Activated CD4-positive, alpha-beta memory T cell treated with anti-CD3 and anti-CD28 coated beads for 36 hours (primary cell): ENCODE measurements at places on chromosomes 1 and 21. TPM values are rescaled to one million over a fixed set of nuclear protein-coding genes. Genes with fewer than 3 reads are reported as not detected.

DNA sequence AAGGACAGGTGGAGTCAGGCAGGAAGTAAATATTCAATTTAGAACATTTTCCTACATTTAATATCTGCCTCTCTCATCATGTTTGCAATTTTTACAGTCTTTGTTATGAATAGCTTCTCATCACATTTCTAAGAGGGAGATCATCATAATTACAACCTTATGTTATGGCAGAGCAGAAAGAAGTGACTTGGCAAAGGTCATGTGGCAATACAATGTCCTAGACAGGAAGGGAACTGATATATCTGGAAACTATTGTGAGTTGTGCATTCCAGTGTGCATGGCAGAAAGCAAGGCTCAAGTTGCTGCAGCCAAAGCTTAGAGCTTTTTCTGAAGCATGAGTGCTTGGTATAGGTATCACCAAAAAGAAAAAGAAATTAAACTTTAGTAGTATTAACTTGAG, 43.8 kb upstream of the PRRX1 start:
- H3K27ac ChIP-seq, result no peak overlapping the region
- DNase-seq, result no peak
- H3K4me3 ChIP-seq, result no peak overlapping the region
- H3K27me3 ChIP-seq, result peaks cover 19% of the 10 kb centered on the region

DNA sequence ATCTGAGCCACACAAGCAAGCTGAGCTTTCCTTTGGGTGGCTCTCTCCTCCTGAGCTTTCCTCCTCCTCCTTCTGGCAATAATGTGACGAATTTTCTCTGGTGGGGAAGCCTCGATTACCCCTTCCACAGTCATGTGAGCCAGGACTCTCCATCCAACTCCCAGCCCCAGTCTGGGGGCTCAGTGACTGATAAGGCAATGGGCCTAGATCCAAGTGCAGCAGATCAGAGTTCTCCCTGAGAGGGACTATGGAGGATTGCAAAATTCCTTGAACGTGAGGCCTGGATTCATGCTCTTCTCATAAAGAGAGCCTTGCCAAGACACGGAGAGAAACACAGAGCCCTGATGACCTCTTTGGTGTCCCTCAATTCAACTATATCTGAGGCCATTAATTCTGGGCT, 31.3 kb upstream of the TRIM67 start:
- H3K4me3 ChIP-seq, result no peak overlapping the region
- no peaks in the 10 kb centered on the region for H3K27me3 ChIP-seq
- H3K36me3 ChIP-seq, result no peaks in the 10 kb centered on the region
- DNase-seq, result no peak
- no peak overlapping the region for H3K27ac ChIP-seq
- no peaks in the 10 kb centered on the region for H3K4me1 ChIP-seq

DNA sequence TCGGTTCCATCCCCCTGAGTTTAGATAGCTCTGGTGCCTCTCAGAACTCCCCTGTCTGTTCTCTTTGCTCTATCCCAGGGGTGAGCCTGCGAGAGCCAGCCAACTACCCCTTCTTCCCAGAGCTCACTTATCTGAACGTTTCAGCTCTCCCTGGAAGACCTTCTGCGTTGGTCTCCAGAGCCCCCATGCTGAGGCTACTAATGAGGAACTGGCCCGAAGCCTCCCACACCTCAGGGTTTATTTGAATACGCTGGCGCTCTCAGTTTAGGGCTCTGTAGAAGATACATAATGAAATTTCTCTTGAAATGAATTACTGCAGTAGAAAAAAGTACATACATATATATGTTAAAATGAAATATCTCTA, 43.5 kb downstream of the TCEANC2 start:
- no peaks in the 10 kb centered on the region for H3K4me1 ChIP-seq
- no peak overlapping the region for H3K27ac ChIP-seq
- DNase-seq, result no peak
- H3K4me3 ChIP-seq, result no peak overlapping the region

INTS7 gene
- 19.6 TPM for total RNA-seq
